Sigmoid colon (tissue), 7 donors: ENCODE measurements at places on chromosomes 7 and 10. TPM values are rescaled to one million over a fixed set of nuclear protein-coding genes. Genes with fewer than 3 reads are reported as not detected.

DNA sequence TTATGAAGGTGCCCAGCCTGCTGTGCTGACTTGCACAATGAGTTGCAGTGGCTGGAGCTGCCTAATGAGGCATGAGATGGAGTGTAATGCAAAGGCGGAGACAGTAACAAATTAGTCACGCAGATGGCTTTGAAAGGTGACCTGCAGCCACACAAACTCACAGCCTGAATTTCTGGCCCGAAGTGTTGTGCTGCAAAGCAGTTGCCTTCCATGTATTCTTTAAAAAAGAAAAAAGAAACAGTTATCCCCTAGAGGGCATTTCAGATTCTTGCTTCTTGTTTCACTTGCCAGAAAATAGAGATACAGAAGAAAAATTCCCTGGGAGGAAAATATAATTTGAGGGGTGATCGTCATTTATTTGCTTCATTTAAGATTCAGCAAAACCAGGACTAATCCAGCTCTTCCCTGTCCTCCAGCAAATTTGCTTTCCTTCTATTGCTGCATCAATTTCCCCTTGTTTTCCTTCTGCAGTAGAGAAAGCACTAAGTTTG lies 239.9 kb downstream of the ADRA2A start:
- no peak overlapping the region for H3K4me3 ChIP-seq
- no peaks in the 10 kb centered on the region for H3K36me3 ChIP-seq
- H3K4me1 ChIP-seq = no peaks in the 10 kb centered on the region
- H3K27ac ChIP-seq = no peak overlapping the region

- H3K27ac ChIP-seq = no peak overlapping the region
- H3K4me3 ChIP-seq = no peak overlapping the region
- DNase-seq = no peak
- no peaks in the 10 kb centered on the region for H3K36me3 ChIP-seq
Measured at GRCh38 chr10:107727767-107728317, 563.3 kb upstream of the SORCS1 start.

- H3K36me3 ChIP-seq = no peaks in the 10 kb centered on the region
- H3K4me3 ChIP-seq = no peak overlapping the region
- DNase-seq = no peak
- no peak overlapping the region for H3K27ac ChIP-seq
- H3K27me3 ChIP-seq = no peaks in the 10 kb centered on the region
- no peaks in the 10 kb centered on the region for H3K4me1 ChIP-seq
Measured at GRCh38 chr10:17178006-17178405, 23.5 kb downstream of the TRDMT1 start.

GRCh38 chr7:75808106-75808505 lies 5.5 kb downstream of the CCL24 start:
- H3K4me1 ChIP-seq = no peaks in the 10 kb centered on the region
- no peak for DNase-seq
- no peak overlapping the region for H3K4me3 ChIP-seq
- no peak overlapping the region for H3K27ac ChIP-seq
- no peaks in the 10 kb centered on the region for H3K27me3 ChIP-seq
- no peaks in the 10 kb centered on the region for H3K36me3 ChIP-seq

DNA sequence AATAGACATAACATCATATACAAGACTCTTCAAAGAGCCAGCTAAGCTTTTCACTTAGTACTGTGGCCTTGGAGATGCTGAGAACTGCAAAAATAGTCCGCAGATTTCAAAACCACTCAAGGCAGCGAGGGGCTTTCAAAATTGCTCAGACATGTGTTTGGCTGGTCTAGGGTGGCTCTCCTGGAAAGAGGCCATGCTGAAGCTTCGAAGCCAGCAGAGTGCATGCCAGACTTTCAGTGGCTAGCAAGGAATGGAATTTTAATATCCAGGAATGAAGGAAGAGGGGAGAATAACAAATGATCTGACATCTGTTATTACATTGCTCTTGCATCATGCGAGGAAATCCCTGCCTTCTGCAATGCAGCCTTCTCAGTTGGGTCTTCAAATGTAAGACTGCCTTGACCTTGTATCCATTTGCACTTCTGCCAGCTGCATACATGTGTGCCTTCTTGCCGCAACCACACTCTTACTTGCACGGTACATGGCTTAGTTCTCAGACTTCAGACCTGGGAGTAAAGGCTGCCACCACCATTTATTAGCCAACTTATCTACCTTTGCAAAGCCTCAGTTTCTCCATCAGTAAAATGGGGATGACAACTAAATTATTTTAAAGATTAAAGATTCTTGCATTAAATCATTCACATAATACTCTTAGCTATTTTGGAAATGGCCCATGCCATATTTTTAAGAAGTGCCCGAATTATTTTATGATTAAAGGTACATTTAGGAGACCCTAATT lies 55.9 kb downstream of the ITIH5 start:
- H3K4me1 ChIP-seq = peaks cover 43% of the 10 kb centered on the region
- DNase-seq = peak; percentile 84
- H3K27ac ChIP-seq = peak overlapping the region; percentile 68
- H3K27me3 ChIP-seq = no peaks in the 10 kb centered on the region
- no peak overlapping the region for H3K4me3 ChIP-seq
- H3K36me3 ChIP-seq = peaks cover 3% of the 10 kb centered on the region

MLXIPL gene
- total RNA-seq = 15.0 TPM

GRCh38 chr7:116018731-116019130 lies 11.8 kb downstream of the TFEC start:
- H3K27ac ChIP-seq = no peak overlapping the region
- no peak for DNase-seq
- H3K4me1 ChIP-seq = no peaks in the 10 kb centered on the region
- no peaks in the 10 kb centered on the region for H3K27me3 ChIP-seq
- no peaks in the 10 kb centered on the region for H3K36me3 ChIP-seq

GPR158 gene
- total RNA-seq = 1.1 TPM
